ENCODE measurements at places on chromosomes 6 and 20. TPM values are rescaled to one million over a fixed set of nuclear protein-coding genes. Genes with fewer than 3 reads are reported as not detected.

The RIPOR2 gene
- 3.2 TPM for total RNA-seq

DNA sequence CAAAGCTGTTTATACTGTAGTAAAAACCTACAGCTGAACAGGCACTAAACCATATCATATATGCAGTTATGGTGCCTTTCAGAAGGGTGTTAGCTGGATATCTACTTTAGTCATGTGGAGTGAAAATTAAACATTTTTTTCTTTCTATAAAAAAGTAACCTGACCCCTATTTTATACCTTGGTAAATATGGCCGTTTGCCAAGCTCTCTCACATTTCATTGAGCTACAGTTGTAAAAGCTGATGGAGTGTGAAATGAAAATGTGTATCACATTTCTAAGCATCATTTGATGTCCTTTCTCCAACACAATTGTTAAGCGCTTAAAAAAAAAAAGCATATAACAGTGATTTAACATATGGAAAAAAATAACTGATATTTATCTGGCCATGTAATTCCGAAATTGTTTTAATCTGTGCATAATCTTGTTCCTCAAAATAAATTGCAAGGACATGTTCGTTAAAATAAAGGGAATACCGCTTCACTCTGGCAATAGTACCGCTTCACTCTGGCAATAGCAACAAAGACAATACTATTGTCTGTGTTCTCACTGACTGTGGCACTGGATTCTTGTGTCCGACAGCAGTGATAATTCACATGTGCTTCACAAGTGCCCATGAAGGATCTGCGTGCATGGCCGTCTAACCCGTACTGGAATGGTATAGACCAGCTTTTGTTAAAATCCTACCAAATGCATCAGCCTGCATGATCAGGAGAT, 391.8 kb upstream of the SOX4 start:
- DNase-seq: no peak

DNA sequence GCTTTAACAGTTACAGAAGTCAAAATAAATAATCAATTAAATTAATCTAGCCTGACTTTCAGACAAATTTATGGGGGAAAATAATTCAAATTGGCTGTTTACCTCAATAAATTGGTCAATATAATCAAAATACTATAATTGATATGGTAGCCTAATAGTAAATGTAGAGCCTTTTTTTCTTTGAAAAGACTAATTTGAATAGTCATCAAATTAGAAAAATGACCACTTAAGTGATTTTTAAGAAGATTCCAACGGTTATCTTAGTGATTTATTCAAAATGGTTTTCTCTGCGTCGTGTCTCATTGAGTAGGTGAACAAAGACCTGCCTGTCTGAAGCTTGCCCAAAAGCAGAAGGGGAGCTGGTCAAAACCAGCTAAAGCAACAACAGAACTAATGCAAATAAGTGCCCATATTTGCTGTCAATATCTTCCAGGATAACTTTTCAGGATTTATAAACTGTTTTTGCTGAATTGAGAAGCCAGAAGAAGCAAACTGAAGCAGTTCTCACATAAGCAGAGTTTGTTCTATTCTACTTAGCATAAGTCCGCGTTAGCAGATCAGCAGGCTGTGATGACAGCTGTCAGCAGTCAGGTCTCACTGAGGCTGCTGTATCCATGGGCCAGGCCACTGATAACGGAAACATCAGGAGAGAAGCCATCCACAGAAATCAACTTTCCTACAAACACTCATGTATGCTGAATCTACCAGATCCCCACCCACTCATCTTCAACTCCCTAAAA, 7.0 kb downstream of the RCAN2 start:
- no peak for DNase-seq

GRCh38 chr6:2732503-2733089, 18.1 kb downstream of the MYLK4 start:
- no peak for DNase-seq

The SYCP2L gene
- total RNA-seq: 0.37 TPM

The DSP gene
- 79.1 TPM for total RNA-seq

DNA sequence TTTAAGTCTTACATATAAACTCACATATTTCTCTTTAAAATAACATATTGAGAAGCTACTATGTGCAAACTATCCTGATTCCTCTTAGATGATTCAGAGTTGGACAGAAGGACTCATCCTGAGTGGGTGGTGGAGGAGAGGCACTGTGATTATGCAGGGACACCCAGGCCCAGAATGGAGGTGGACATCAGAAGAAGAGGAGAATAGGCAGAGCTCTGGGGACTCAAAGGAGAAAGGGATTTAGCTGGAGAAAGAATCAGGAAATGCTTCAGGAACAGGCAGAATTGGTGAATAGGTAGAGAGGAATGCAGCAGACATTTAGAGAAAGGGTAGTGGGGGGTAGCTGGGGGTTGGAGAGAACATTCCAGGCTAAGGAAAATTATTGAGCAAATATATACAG, 17.4 kb downstream of the RCAN2 start:
- no peak for DNase-seq

GRCh38 chr6:144681334-144681733, 396.2 kb downstream of the UTRN start:
- no peak for DNase-seq

- DNase-seq: peak; percentile 89
These were observed 25.3 kb upstream of the TOP1 start for GRCh38 chr20:41003143-41003935.

DNA sequence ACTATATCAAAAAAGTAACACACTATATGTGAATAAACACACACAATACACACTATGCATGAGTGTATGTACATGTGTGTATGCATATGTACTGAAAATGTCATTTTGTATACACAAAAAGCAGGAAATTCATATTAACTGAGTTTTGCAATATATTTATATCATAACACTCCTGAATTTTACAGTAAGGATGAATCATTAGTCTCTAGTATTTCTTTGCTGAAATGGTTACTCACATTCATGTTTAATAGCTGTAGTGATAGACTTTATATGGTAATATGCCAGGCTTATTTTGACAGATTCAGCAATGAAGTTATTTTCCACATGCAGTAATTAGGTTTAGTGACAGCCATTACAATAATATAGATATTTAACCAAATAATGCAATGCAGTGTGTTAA, 1216.2 kb upstream of the CITED2 start:
- no peak for DNase-seq

GRCh38 chr6:136593748-136594490, 43.7 kb upstream of the MAP7 start:
- peak; percentile 44 for DNase-seq

DNA sequence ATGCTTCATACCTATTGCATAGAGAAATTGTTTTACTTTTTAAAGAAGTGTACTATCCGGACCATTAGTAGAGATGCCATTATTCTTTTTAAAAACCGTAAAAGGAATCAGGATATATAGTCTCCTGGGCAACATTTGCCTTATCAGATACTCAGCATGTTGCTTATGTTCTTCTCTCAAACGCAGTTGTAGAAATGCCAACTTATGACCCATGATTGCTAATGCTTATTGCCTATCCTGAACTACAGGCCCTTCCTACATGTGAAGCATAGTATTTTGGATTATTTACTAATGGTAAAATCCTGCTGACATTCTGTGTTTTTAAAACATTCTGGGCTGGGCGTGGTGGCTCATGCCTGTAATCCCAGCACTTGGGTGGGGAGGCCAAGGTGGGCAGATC, 99.5 kb downstream of the FOXO3 start:
- DNase-seq: no peak

The CCR6 gene
- 1.3 TPM for total RNA-seq

The C20orf202 gene
- total RNA-seq: 0.66 TPM

DNA sequence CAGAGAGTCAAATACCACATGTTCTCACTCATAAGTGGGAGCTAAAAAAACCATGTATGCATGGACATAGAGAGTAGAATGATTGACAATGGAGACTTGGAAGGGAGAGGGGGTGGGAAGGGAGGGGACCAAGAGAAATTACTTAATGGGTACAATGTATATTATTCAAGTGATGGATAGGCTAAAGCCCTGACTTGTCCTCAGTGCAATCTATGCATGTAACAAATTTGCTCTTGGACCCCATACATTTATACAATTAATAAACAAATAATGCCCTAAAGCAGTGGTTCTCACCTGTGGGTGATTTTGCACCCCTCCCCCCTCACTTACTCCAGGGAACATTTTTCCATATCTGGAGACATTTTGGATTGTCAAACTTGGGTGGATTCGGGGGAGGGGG, 33.5 kb upstream of the NEDD9 start:
- DNase-seq: no peak

The EDN3 gene
- 7.7 TPM for total RNA-seq

- DNase-seq: no peak
These were observed 142.8 kb downstream of the DLL1 start for GRCh38 chr6:170147832-170148708.

- no peak for DNase-seq
These were observed 197.0 kb downstream of the CLIC5 start for GRCh38 chr6:45818655-45819054.

DNA sequence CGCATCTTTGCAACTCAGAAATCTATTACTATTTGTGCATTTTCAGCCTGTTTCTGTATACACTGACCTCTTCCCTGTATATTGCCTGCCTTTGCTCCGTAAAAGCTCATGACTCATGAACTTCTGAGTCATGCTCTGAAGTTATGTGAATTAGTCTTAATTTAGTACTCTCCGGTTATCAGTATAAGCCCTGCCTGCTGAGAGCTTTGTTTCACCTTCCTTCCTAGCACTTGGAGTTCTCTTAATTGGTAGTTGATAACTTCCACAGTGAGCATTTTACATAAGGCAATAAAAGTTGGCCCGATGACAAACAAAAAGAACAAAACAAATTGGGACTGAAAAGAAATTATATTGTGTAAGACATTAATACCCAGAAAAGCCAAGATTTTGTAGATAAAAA, 231.4 kb downstream of the GJA1 start:
- DNase-seq: no peak

DNA sequence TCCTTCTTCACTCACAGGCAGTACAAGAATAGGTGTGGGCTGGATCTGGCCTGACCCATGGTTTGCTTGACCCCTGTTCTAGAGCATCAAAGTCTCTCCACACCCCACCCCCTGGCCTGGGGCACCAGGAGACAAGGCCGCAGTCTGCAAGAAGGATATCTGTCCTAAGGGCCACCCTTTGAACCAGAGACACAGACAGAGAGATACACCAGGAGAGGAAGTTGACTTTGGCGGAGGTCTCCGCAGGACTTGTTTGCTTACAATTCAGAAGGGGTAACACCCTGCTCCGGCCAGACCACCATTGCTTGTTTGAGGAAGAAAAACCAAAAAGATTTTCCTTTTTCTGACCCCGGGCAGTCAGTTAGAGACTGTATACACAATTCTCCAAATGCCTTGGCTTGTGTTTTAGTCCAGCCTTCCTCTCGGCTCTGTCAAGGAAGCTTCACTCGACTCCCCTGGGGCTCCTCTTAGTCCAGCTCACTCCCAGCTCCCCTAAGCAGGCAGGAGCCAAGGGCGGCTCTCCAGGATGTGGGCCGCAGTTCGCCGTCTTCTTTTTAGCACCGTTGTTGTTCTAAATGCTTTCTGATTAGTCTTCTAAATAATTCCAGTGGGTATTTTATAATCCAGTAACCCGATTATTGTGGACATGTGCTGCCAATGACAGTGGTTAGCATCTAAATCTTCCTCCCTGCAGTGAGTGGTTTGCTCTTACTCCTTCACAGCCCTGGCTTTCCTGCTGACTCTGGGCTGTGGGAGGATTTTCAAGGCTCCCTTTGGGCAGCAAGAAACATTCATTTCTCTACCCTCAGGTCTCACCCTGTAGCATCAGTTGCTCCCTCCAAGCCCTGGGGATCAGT, 58.6 kb upstream of the MRPS10 start:
- peak; percentile 29 for DNase-seq

The HCRTR2 gene
- not detected for total RNA-seq

The DZANK1 gene
- total RNA-seq: 3.3 TPM

The CFB gene
- total RNA-seq: 476 TPM

DNA sequence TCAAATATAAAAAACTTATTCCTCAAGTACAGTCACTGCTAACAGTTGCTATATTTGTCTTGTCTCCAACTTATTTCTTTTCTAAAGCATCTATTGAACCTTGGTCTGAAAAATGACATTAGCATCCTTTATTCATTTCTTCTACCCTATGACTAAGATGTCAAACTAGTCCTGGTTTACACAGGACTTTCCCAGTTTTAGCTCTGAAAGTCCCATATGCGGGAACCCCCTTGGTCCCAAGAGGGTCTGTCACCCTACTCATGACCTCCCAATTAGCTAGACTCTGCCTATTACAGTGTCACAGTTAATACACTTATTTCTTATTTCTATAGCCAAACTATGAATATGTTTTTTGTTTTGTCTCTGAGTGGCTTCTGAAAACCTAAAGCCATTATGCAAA, 37.1 kb downstream of the PLEKHG1 start:
- DNase-seq: no peak

DNA sequence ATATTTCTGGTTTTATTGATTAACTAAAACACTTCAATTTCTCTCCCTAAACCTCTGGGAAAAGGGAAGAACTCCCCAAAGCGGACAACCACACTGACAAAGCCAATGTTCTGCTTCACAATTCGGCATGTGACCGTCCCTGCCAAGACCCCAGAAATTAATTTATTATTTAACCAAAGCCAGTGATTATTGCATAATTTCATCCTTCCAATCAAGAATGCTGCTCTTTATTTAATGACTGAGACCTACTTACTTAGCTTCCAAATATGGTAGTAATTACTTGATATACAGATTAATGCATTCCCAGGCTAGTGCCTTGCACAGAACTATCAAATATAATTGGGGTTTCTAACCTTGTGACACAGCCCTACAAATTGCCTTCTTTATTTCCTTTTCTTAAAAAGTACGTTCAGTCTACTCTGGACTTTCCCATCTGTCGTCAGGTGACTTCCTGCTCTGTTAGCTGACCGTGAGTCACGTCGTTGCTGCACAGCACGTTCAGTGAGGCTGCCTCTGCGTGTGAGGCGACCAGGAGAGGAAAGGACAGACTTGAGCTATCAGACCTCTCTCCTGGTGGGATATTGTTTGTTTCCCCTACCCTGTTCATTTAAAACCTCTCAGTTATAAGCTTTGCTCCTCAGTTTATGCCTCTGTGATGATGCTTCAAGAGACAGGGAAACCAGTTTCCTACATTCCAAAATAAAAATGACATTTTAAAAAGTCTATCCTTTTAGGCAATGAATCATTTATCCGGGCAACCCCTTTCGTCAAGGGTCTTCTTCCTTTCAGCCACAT, 55.7 kb upstream of the TNFAIP3 start:
- DNase-seq: peak; percentile 78

DNA sequence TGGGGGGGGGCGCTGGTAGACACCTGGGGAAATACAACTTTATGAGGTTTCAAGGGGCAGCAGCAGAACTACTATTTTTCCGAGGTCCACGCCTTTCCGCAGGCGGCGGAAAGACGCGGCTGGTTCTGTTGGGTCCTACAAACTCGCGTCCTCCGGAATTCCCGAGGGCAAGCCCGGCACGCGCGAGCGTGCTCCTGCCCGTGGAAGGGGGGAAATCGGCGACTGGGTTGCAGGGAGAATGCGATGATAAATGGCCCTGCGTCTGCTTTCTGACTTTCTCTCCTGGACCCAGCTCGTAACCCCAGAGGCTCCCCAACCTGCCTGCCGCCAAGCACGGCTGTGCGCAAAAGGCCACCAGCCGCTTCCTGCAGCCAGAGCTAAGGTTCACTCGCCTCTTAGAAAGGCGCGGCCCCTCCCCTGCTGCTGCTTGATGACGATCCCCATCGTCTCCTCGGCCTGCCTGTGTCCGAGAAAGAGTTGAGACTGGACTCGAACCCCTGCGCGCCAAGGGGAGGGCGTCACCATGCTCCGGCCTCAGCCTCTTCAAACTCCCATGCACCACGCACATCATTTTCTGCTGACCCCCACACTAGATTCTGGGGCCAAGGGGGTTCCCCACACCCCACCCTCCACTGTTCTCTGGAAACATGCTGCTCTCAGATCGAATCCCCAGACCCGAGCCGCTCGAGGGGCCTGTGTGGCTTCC, 6.7 kb downstream of the FOXA2 start:
- DNase-seq: peak; percentile 59
